Muscle of arm (tissue), 14 donors: ENCODE measurements at places on chromosomes 3 and 15. TPM values are rescaled to one million over a fixed set of nuclear protein-coding genes. Genes with fewer than 3 reads are reported as not detected.
A peak's percentile ranks its signal among the peaks of the same experiment; 100 is the strongest.

The PLAAT1 gene
- 23.4 TPM for polyA plus RNA-seq

GRCh38 chr3:28188686-28189085, 52.7 kb upstream of the CMC1 start:
- DNase-seq = no peak

- DNase-seq = no peak
Observed at GRCh38 chr3:46874430-46874829, 3.1 kb upstream of the PTH1R start.

DNA sequence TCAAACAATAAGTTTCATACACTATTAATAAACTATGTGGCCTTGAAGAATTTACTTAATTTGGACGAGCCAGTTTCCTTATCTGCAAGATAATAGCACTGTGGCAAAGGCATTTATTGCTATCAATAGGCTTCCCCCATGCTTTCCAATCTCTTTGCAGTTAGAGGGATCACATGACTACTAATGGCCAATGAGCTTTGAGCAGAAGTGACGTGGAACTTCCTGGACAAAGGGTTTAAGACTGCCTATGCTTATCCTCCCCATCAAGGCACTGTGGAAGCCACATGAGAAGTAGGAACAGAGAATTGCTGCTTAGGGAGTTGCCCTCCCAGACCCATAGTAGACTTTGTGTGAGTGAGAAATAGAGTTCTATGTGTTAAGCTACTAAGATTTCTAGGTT, 16.7 kb upstream of the ZMAT3 start:
- no peak for DNase-seq

The RHCG gene
- polyA plus RNA-seq = not detected

- DNase-seq = no peak
Observed at GRCh38 chr3:129308636-129309035, 30.0 kb downstream of the HMCES start.

DNA sequence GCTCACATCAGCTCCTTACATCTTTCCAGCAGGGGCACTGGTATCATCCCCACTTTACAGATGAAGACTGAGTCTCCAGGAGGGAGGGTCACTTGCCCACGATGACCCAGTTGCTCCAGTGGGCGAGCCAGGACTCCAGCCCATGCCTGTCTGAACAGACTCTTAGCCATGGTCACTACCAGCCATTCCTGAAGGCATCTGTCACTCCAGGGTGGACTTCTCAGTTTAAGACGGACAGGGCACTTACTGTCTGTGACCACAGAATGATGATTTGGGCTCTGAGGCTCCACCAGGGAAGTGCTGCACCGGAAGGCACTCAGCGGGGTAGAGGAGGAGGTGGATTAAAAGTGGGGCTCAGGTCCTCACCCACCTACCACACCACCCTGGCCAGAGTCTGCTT, 104.0 kb upstream of the SLC6A6 start:
- DNase-seq = no peak

GRCh38 chr15:50884540-50884939, 23.9 kb upstream of the AP4E1 start:
- no peak for DNase-seq

The STARD9 gene
- not detected for polyA plus RNA-seq

The SCN5A gene
- 7.1 TPM for polyA plus RNA-seq

GRCh38 chr3:25156626-25157025, 271.4 kb upstream of the RARB start:
- no peak for DNase-seq

- DNase-seq = no peak
Observed at GRCh38 chr3:128416578-128417211, 50.0 kb downstream of the DNAJB8 start.

GRCh38 chr15:65189102-65189740, 4.1 kb upstream of the CLPX start:
- DNase-seq = peak; percentile 69

DNA sequence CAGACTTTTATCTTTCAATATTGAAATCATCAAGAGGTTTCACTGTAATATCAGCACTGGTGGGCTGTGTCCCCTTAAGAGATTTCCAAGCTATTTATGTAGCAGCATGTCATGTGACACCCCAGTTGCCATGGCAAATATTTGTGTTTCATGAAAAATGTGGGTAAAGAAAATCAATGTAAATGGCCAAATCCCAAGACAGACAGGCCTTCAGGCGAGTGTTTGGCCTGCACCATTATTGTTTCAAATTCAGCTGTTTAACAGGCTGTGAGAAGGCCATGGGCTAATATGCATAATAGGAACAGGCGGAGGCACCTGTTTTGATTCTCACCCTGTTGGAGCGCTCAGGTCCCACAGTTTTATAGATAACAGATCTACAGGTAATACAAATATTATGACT, 104.2 kb downstream of the IQCH start:
- no peak for DNase-seq

The LRRC49 gene
- 5.5 TPM for polyA plus RNA-seq

DNA sequence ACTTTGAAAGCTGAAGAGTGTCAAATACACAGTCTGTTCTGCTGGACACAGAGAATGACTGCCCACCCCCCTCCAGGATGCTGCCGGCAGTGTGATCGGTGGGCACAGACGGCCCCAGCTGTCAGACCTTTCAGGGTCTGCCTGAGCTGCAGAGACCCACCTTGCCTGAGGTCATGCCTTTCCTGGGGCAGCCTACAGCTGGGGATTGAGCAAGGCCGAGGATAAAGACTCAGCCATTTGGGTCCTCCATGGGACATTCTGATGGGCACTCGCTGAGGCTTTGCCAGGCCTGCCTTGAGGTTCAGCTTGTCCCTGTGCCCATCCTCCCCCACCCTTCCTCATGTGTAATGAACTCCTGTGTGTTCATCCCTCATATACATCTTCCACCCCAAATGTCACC, 102.3 kb upstream of the SMAD3 start:
- no peak for DNase-seq

The DPPA2 gene
- not detected for polyA plus RNA-seq

GRCh38 chr3:55884491-55885285, 397.6 kb upstream of the WNT5A start:
- DNase-seq = no peak

GRCh38 chr15:80778964-80779657, at the start of gene CEMIP:
CEMIP (plus strand) TSS chr15:80779370; CDS start chr15:80873880, 94,510 bp downstream.
- peak; percentile 66 for DNase-seq

The ACAN gene
- polyA plus RNA-seq = 1.3 TPM

- DNase-seq = no peak
Observed at GRCh38 chr15:31324806-31325594, 1.6 kb upstream of the KLF13 start.

GRCh38 chr3:161082063-161082462, 23.1 kb downstream of the B3GALNT1 start:
- DNase-seq = no peak

GRCh38 chr15:73986055-73986775, 5.9 kb downstream of the STOML1 start:
- DNase-seq = no peak

DNA sequence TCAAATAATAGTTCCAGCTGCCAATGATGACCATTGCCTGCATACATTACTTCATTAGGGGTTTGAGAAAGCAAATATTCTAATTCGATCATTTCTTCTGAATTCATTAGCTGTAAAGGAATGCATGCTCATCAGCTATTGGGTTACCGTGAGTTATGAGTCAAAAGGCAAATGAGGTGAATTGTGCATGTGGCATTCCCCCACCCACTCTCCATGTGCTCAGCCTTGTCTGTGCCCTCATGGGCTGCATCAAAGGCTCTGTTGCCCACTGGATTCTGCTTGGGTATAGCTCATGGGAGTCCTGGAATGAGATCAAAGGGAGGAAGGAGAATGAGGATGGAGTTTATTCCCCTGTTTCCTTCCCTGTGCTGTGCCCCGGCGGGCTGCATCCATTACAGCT, 99.3 kb upstream of the CHRNA7 start:
- DNase-seq = no peak

The GOLGA8R gene
- polyA plus RNA-seq = 3.7 TPM

The AGBL1 gene
- 18.7 TPM for polyA plus RNA-seq

DNA sequence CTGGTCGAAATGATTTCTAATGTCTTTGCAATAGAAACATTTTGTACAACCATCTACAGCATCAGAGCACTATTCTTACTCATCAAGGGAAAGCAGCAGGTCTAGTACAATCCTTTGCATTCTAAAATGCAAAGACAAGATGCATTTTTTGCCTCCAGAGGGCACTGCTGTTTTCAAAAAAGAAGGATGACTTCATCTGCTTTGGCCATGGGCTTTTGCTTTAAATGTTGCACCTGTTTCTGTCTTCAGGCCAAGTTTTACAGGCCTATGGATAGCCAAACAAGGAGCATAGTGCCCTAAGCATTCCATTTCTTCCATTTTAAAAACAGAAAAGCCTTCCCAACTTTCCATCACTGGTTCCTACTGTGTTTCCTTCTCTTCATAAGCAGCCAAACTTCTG, 3.4 kb downstream of the PARP9 start:
- peak; percentile 52 for DNase-seq
